Mesothelial cell of epicardium (in vitro differentiated cells): ENCODE measurements at places on chromosomes 1 and 21. TPM values are rescaled to one million over a fixed set of nuclear protein-coding genes. Genes with fewer than 3 reads are reported as not detected.

DNA sequence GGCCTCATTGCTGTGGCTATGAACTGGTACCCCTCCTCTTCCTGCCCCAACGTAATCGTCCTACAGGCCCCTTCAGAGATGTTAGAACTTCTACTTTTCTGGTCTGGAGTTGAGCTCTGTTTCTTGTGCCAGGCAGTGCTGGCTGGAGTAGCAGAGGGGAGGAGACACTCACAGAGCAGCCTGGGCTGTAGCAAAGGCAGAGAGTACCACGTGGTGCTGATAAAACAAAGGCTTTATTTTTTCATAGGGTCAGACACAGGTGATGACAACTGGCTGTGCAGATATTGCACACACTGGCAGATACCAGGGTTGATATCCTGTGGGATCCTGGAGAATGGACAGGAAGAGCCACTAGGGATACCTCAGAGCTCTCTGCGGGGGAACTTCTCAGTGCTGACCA is 23.2 kb downstream of the CRCT1 start:
- no peak for DNase-seq

DNA sequence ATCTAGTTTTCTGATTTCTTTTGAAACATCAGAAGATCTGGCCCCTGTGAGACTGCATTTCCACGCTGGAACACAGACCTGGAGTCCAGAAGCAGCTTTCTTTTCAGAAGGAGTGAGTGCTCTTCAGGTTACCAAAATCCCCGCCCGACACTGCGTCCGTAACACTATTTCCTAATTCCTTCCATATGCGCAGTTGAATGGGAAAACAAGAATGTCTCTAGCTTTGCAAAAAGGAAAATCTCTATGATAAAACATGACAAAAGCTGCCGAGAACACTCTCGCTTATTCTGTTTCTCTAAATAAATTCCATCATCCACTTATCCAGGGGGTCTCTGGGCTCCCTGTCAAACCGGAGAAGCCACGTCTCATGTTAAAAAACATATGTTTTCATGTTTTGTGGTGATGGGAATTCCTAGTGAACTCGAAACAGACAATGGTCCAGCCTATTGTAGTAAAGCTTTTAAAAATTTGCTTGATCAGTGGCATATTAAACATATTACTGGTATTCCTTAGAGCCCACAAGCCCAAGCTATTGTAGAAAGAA is 67.7 kb downstream of the PLD5 start:
- DNase-seq: no peak

TCP10L gene
- total RNA-seq: 1.4 to 1.6 TPM (median 1.5 TPM) in 3 replicates

PTTG1IP gene
- 200 to 205 TPM (median 204 TPM) in 3 replicates for total RNA-seq

SYNC gene
- 3.9 to 4.5 TPM (median 4.0 TPM) in 3 replicates for total RNA-seq

KRTAP22-1 gene
- not detected in 3 replicates for total RNA-seq

KIF17 gene
- total RNA-seq: 0.40 to 0.86 TPM (median 0.44 TPM) in 3 replicates

RIPPLY3 gene
- total RNA-seq: 0.22 to 0.54 TPM (median 0.38 TPM) in 3 replicates

DNA sequence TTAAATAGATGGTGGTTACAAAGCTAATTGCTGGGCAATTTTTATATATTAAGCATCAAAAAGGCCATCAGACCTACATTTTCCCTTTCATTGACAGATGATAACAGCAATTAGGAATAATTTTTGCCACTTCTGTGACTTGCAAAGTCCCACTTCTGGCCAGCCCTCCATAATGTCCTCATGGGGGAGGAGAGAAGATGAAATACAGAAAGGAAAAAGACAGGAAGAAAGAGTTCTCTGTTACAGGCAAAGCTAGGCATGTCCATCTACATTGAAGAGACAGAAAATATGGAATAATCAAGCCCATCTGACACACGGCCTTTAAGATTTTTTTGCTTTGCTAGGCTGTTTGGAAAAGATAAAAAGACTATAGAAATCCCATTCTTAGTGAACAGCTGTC is 108.0 kb downstream of the ENAH start:
- no peak for DNase-seq

- DNase-seq: no peak
Measured at GRCh38 chr1:231803353-231803752, 176.8 kb downstream of the DISC1 start.

CYP4B1 gene
- total RNA-seq: 0.20 to 0.40 TPM (median 0.27 TPM) in 3 replicates

DNA sequence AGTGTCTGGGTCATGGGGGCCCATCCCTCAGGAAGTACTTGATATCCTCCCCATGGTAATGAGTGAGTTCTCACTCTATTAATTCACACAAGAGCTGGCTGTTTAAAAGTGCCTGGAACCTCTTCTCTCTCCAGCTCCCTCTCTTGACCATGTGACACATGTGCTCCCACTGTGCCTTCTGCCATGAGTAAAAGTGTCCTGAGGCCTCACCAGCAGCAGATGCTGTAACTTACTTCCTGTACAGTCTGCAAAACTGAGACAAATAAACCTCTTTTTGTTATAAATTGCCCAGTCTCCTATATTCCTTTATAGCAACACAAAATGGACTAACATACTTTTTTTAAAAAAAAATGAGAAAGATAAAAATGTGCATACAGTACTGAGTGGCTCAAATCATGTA is 24.0 kb downstream of the PUM1 start:
- no peak for DNase-seq

- no peak for DNase-seq
Measured at GRCh38 chr1:213914392-213914791, 73.4 kb upstream of the PROX1 start.

GRCh38 chr1:1058921-1059493 is 15.1 kb downstream of the RNF223 start:
- DNase-seq: no peak

- DNase-seq: no peak
Measured at GRCh38 chr1:89703469-89703868, 70.5 kb downstream of the LRRC8C start.

SERTAD4 gene
- total RNA-seq: 7.4 to 8.2 TPM (median 8.1 TPM) in 3 replicates

DNA sequence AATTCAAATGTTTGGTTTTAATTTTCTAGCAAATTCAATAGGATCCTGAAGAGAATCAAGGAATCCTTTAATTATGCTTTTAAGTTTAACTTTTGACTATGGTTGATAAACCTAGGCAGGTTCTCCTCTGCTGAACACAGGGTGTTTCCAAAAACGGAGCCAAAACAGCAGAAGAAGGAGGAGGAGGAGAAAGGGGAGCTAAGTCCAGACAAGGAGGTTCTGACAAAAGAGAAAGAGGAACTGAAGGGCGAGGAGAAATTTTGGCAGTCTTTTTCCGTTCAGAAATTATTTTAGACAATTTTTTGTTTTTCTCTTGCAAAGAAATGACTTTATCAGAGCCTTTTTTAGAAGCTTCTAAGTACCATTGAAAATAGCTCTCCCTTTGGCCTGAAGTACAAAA is 33.2 kb upstream of the FNBP1L start:
- no peak for DNase-seq

EFCAB7 gene
- total RNA-seq: 8.5 to 10.7 TPM (median 9.6 TPM) in 3 replicates

WLS gene
- 203 to 225 TPM (median 217 TPM) in 3 replicates for total RNA-seq

CLCNKA gene
- 3.0 to 3.5 TPM (median 3.2 TPM) in 3 replicates for total RNA-seq

- DNase-seq: no peak
Measured at GRCh38 chr1:203704120-203704519, 60.9 kb upstream of the LAX1 start.

DNA sequence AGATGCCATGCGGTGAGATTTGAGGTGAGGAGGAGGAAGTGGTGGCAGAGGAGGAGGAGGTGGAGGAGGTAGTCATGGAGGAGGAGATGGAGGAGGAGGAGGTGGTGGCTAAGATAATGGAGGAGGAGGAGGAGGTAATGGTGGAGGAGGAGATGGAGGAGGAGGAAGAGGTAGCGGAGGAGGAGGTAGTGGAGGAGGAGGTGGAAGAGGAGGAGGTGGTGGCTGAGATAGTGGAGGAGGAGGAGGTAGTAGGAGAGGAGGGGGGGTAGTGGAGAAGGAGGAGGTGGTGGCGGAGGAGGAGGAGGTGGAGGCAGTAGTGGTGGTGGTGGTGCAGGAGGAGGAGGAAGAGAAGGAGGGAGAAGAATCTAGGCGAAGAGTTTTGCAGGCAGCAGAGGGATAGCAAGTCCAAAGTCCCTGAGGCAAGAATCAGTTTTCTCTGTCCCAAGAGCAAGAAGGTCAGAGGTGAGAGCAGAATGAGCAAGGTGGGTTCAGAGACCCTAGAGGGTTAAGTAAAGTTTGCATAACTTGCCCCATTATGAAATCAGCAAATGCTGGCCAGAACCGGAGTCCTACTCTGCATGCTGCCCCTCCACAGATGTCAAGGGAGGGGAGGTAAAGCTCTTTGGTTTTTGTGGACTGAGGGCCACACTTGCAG is 38.9 kb upstream of the GNPAT start:
- DNase-seq: no peak

DNA sequence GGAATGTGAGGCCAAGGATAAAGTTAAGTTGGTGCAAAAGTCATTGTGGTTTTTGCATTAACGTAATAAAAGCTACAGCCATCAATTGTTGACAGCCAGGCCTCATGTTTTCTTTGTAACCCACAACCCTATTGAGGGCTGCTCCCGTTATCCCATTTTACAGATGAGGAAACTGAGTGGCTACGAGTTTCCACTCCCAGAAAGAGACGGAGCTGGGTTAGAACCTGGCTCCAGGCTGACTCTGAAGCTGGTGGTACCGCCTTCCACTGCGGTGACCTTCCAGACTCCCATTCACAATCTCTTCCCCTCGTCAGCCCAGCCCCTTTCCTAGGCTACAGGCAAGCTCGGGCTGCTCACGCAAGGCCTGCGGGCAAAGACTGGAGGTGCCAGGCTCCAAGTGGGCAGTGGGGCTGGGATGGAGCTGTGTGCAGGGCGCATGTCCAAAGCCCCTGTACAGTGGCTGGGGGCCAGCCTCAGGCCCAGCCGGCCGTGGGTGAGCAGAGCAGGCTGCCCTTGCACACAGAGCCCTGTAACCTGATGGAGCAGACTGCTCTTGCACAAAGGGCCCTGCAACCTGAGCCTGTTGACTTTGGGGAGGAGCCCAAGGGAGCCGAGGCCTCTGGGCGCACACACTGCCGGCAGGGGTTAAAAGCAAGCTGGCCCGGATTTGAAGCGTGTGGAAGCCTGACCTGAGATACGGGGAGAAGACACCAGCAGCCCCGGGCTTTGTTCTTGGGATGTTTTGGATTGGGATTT is 97.4 kb upstream of the TMPRSS2 start:
- DNase-seq: no peak

RNU1-4 gene
- total RNA-seq: 3,774 to 3,945 TPM (median 3,937 TPM) in 3 replicates

DNA sequence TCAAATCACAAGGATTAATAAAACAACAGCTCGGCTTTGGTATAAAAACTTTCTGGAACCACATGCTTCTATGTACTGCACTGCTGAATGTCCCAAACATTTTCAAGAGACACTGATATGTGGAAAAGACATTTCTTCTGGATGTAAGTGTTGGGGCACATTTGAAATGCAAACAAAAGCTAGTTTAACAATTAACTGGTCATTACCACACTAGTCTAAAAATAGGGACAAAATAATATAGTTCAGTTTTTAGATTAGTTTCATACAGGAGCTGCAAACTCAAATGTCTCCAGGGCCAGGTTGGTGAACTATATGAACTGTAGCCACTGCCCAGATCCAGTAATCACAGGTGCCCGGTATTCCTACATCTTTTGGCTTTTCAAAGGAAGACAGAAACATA is 3.2 kb downstream of the IL23R start:
- no peak for DNase-seq

DNA sequence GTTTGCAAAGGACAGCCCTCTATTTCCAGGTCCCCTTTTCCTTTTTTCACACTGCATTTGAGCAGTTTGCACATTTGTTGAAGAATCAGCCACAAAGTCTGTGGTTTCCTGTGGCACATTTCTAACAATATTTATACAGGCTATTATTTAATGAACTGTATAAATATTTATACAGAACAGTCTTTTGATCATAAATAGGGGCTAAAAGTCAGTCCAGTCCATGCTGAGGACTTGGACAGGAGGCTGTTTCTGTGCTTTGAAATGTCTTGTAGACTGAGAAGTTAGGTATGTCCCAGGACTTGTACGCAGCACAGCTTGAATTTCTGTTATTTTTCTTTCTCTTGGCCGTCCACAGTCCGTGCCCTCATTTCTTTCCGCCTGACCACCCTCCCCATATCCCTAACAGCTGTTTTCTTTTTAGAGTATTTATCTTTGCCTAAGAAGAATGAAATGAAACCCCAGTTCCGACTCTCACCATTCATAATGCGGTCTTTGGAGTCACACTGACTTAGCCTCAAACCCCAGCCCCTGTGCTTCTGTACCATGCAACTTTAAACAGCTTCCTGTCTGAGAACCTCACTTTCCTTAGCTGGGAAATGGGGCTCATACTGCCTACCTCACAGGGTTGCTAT is 19.7 kb downstream of the FGGY start:
- no peak for DNase-seq

- no peak for DNase-seq
Measured at GRCh38 chr1:38027201-38028104, 14.9 kb downstream of the UTP11 start.

GRCh38 chr1:94954263-94955220 is 27.6 kb upstream of the CNN3 start:
- DNase-seq: no peak

- no peak for DNase-seq
Measured at GRCh38 chr1:214453109-214453722, 98.2 kb downstream of the PTPN14 start.

DNA sequence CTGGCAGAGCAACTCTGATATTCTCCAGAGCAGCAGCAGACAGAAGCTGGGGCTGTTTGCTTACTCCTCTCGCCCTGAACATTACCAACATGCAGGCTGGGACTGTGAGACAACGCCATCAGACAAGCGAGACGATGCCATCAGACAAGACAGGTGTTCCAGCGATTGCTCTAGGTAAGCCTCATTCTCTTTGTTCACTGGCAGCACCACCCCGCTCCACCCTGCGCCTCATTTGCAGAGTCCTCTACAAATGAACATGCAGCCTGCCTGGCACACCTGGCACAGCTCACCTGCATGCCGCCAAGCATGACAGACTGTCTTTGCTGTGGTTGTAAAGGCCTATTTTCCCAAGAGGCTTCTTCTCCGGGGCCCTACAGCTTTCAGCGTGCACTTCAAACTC is 346.2 kb downstream of the SMYD3 start:
- DNase-seq: no peak

- DNase-seq: no peak
Measured at GRCh38 chr1:30852026-30852425, 56.5 kb downstream of the SDC3 start.

DNA sequence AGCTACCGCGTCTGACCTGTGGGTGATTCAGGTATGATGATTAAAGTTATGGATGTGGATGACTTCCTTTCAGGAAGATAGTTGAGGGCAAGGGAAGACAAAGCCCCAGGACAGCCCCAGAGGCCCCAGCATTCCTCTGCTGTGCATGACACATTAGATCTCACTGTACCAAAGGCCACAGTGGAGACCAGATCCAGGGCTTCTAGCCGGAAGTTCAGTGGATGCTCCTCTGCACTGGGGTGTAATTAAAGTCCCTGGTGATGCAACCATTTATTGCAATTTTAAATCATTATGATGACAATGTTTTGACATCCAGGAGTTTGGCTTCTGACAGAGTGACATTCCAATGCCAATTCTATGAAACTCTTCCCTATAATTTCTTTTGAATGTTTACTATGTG is 5.0 kb downstream of the C4BPA start:
- DNase-seq: no peak

GRCh38 chr1:152167835-152168534 is 9.0 kb upstream of the RPTN start:
- no peak for DNase-seq

- peak; percentile 27 for DNase-seq
Measured at GRCh38 chr1:85109475-85109874, 61.2 kb upstream of the MCOLN3 start.
